A673 (cell line): ENCODE measurements at places on chromosomes 4 and X.
A peak's percentile ranks its signal among the peaks of the same experiment; 100 is the strongest.

DNA sequence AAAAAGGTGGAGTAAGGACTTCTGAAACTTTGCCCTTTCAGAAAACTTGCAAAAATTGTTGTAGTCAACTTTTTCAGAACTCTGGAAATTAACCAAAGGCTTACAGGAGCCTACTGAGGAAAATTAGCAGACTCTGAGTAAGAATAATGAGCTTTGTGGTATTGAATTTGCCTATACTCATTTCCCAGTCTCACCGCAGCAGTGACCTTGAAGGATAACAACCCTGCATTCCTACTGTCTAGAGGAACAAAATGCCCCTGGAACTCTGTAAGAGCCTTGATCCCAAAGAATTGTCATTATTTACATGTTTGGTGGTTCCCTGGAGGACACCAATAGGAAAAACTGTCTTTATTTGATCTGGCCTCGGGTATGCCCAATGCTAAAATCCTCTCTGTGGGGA lies 57.9 kb downstream of the MND1 start:
- peaks cover 5% of the 10 kb centered on the region for H3K36me3 ChIP-seq
- DNase-seq = no peak
- no peak overlapping the region for H3K4me3 ChIP-seq
- no peaks in the 10 kb centered on the region for H3K27me3 ChIP-seq
- H3K27ac ChIP-seq = no peak overlapping the region
- H3K4me1 ChIP-seq = no peaks in the 10 kb centered on the region

DNA sequence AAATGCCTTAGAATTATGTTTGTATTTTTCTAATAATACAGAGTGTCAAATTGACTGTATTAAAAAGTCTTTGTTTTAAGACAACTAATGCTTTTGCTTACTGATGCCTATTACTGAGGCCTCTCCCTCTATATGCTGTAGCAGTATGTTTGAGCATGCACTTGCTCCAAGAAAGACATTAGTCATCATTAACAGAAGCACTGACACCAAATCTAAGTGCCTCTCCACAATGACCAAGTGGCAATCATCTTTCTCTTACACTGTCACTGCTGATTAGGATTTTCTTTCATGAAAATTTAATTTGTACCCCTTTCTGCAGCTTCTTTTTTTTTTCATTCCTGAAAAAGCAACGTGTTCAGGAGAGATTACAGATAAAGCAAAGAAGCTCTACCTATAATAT lies 11.1 kb upstream of the MAB21L2 start:
- H3K36me3 ChIP-seq = no peaks in the 10 kb centered on the region
- H3K4me1 ChIP-seq = no peaks in the 10 kb centered on the region
- peak; percentile 26 for DNase-seq
- H3K4me3 ChIP-seq = no peak overlapping the region
- no peaks in the 10 kb centered on the region for H3K27me3 ChIP-seq

GRCh38 chr4:168208957-168209614 lies 109.5 kb downstream of the DDX60 start:
- no peak for DNase-seq
- no peaks in the 10 kb centered on the region for H3K4me1 ChIP-seq
- no peak overlapping the region for H3K27ac ChIP-seq
- H3K27me3 ChIP-seq = no peaks in the 10 kb centered on the region
- no peaks in the 10 kb centered on the region for H3K36me3 ChIP-seq

DNA sequence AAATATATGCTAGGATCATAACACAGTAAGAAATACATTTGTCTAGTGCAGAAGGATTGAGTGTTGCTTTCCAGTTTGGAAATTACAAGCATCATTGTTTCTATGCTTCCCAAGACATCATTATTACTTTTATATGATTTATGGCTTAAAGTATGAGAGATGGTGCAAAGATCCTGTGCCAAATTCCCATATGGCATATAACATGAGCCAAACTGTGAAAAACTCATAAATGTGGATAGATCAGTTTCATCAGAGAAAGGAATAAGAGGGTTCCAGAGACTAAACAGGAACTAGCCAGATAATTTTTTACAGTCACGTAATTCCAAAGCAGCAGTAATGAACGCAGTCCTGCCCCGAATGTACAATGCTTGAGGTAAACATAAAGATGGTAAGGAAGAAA lies 126.3 kb downstream of the PRDM5 start:
- H3K27ac ChIP-seq = no peak overlapping the region
- H3K4me1 ChIP-seq = no peaks in the 10 kb centered on the region
- H3K27me3 ChIP-seq = no peaks in the 10 kb centered on the region
- DNase-seq = no peak
- H3K4me3 ChIP-seq = no peak overlapping the region
- H3K36me3 ChIP-seq = no peaks in the 10 kb centered on the region

DNA sequence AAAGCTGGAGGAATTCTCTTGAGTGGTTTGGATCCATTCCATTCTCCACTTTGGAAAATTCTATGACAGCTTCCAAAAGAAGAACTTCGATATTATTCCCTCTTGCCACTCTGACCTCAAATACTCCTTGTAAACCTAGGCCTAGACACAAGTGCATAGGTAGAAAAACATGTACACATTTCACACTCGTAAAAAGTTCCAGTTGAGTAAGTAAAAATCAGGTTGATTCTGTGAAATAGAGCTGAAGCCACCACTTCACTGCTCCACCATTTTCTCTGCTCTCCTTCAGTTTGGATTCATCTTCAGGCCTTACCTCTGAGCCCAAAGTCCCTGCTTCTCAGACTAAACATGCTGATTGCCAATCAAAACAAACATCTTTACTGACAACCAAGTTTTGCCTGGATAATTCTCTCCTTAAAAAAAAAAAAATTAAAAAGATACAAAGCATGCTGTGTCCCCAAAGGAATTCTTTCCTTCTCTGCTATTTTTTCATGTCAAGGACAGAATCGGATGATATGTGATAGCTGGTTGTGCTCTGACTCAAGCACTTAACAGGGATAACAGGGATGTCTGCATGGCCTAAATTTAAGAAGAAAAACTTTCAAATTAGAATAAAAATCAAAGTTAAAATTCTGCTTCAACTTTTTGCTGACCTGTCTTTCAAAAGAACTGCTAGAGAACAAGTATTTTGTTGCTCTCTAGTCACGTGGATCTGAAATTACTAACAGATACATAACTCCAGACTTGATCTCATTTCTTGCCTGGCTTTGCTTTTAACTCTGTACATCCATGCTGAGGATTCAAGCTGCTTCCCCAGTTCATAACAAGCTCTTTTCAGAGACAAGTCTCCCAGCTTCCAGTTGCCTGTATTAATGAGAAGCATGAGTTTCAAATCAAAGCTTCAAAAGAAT lies 420.9 kb upstream of the INTU start:
- H3K4me1 ChIP-seq = peaks cover 7% of the 10 kb centered on the region
- no peak overlapping the region for H3K4me3 ChIP-seq
- no peaks in the 10 kb centered on the region for H3K27me3 ChIP-seq
- H3K27ac ChIP-seq = no peak overlapping the region
- no peaks in the 10 kb centered on the region for H3K36me3 ChIP-seq
- no peak for DNase-seq

DNA sequence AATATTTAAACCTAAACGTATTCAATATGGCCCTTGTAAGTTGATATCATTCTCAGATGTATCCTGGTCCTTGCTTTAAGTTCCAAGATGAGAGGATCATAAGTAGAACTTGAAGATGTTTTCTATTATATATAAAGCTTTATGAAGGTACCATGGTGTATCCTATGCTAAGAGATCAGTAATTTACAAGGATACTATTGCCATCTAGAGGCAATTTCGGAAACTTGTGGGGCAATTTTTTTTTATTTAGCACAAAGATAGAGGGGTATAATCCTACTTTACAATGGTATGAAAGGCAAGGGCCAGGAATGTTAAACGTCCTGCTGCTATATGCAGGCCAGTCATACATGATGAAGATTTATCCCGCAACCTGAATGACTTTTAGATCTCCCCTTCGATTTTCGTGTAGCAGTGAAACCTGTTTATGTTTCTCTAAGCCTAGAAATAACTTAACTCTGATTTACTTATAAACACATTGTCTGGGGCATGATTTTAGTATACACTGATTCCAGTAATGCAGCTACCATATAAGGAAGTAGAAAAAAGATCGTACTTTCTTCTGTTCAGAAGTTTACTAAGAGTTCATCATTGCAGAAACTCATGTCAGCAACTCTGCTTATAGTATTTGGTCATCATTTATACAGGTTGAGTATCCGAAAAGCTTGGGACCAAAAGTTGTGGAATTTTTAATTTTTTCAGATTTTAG lies 2.6 kb downstream of the SLC25A31 start:
- H3K4me3 ChIP-seq = no peak overlapping the region
- H3K27ac ChIP-seq = no peak overlapping the region
- no peaks in the 10 kb centered on the region for H3K4me1 ChIP-seq

- DNase-seq = no peak
- H3K4me3 ChIP-seq = no peak overlapping the region
- H3K27ac ChIP-seq = no peak overlapping the region
- peaks cover 6% of the 10 kb centered on the region for H3K36me3 ChIP-seq
- no peaks in the 10 kb centered on the region for H3K27me3 ChIP-seq
These were observed 88.1 kb downstream of the PCDH7 start for GRCh38 chr4:30808276-30808675.

GRCh38 chrX:25015486-25016360 lies at the start of gene ARX:
ARX (minus strand) TSS chrX:25015965; CDS start chrX:25015737, 228 bp downstream.
- peak within 1 kb of the TSS; percentile 59 for H3K4me3 ChIP-seq
- H3K27me3 ChIP-seq = no peaks in the 10 kb centered on the region
- peak; percentile 91 for DNase-seq

GRCh38 chrX:39627257-39627656 lies 470.5 kb downstream of the BCOR start:
- no peaks in the 10 kb centered on the region for H3K27me3 ChIP-seq
- H3K4me3 ChIP-seq = no peak overlapping the region
- H3K4me1 ChIP-seq = no peaks in the 10 kb centered on the region
